ENCODE measurements at places on chromosomes 13 and 19. TPM values are rescaled to one million over a fixed set of nuclear protein-coding genes. Genes with fewer than 3 reads are reported as not detected.

CNN1 gene
- total RNA-seq = not detected

CD209 gene
- not detected for total RNA-seq

ZNF358 gene
- total RNA-seq = 13.8 TPM

IL4I1 gene
- not detected for total RNA-seq

GTPBP3 gene
- total RNA-seq = 22.2 TPM

MBD3L2B gene
- not detected for total RNA-seq

MBD3L2 gene
- total RNA-seq = not detected

ZNF835 gene
- total RNA-seq = not detected

LILRB3 gene
- total RNA-seq = not detected

CLN5 gene
- 27.0 TPM for total RNA-seq

ZNF57 gene
- total RNA-seq = 6.9 TPM

TMEM190 gene
- not detected for total RNA-seq

NTN5 gene
- not detected for total RNA-seq

IL12RB1 gene
- not detected for total RNA-seq

C2CD4C gene
- total RNA-seq = 0.15 TPM

SMIM44 gene
- not detected for total RNA-seq

GNG14 gene
- total RNA-seq = not detected

PROZ gene
- not detected for total RNA-seq

ERICH6B gene
- not detected for total RNA-seq

CD37 gene
- total RNA-seq = not detected

THSD8 gene
- not detected for total RNA-seq

FGF22 gene
- not detected for total RNA-seq

APLP1 gene
- total RNA-seq = 0.42 TPM

TSHZ3 gene
- total RNA-seq = 4.1 TPM

SPTBN4 gene
- 1.2 TPM for total RNA-seq

LINGO3 gene
- not detected for total RNA-seq

GRIN2D gene
- total RNA-seq = 0.16 TPM

PCDH9 gene
- 0.19 TPM for total RNA-seq

TSKS gene
- not detected for total RNA-seq

TMC4 gene
- 22.6 TPM for total RNA-seq

ZNF491 gene
- 0.11 TPM for total RNA-seq

LILRA5 gene
- not detected for total RNA-seq

NKPD1 gene
- total RNA-seq = 1.1 TPM

RPL13A gene
- 3,531 TPM for total RNA-seq

MISP3 gene
- total RNA-seq = 0.08 TPM

MEIOSIN gene
- not detected for total RNA-seq

PDX1 gene
- not detected for total RNA-seq

NRTN gene
- total RNA-seq = not detected

ANKRD27 gene
- total RNA-seq = 25.8 TPM

PNMA8A gene
- 1.2 TPM for total RNA-seq

SYCN gene
- total RNA-seq = not detected

CGB5 gene
- not detected for total RNA-seq

HCST gene
- total RNA-seq = not detected

TMEM272 gene
- not detected for total RNA-seq

Data from hair follicular keratinocyte (primary cell).